ENCODE measurements at places on chromosomes 6 and 20. TPM values are rescaled to one million over a fixed set of nuclear protein-coding genes. Genes with fewer than 3 reads are reported as not detected.

- DNase-seq: no peak
These were observed 144.6 kb upstream of the RNF24 start for GRCh38 chr20:4159765-4160490.

HLA-A gene
- polyA plus RNA-seq: 737 TPM

DNA sequence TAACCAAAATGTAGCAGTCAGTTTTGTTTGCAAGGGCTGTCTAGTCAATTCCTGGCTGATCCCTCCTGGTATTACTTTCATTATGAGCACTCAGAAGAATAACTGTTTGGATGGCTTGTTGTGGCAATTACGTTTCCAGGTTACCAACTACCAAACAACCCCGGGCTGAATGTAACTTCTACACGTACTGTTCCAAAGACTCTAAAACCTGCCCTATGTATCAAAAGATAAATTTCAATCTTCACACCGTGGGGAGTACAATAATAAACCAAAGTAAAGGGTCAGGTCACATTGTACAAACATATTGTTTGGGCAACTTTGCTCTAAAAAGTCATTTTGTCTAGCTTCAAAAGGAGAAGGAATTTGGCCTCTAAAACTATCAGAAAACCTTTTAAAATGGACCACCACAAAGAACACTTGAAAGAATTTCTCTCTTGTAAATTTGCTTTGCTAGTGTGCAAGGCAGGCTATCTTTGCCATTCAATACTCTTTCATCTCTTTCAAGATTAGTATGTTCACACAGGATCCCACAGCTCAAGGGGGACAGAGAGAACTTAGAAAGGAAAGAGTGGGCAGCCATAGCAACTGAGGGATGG lies 27.6 kb downstream of the DCDC2 start:
- DNase-seq: no peak

- DNase-seq: no peak
These were observed 52.9 kb upstream of the SIRPG start for GRCh38 chr20:1710484-1710883.

DNA sequence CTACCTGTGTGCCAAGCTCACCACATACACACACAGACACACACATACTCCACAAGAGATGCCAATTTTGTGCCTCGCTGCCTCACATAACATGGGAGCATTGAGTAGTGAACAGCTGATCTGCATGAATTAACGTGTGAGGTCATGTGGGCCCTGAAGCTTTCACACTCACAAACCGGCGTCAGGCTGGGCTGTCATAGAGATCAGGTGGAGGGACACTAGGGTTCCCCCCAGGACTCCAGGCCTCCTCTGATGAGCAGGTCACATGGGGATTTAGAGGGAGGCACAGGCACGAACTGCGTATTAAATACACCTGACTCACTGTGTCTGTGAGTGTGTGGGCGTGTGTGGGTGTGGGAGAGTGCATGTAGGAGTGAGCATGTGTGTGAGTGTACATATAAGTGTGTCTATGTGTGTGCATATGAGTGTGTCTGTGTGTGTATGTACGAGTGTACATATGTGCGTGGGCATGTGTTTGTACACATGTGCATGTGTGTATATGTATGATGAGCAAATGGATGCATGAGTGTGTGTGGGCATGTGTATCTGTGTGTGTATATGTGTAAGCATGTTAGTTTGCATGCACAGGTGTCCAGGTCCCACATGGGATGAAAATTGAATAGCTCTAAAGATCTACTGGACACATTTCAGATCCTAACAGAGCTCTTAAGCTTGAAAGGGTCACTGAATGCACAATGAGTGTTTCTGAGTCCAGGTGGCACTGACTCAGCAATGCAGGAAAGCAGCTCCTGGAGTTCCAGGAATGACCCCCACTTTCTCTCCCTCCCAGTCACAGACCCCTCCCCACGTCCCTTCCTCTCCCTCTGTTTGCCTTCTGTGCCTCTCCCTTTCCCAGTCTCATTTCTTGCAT lies 336.6 kb downstream of the PREX1 start:
- no peak for DNase-seq

GGTLC1 gene
- polyA plus RNA-seq: not detected

DNA sequence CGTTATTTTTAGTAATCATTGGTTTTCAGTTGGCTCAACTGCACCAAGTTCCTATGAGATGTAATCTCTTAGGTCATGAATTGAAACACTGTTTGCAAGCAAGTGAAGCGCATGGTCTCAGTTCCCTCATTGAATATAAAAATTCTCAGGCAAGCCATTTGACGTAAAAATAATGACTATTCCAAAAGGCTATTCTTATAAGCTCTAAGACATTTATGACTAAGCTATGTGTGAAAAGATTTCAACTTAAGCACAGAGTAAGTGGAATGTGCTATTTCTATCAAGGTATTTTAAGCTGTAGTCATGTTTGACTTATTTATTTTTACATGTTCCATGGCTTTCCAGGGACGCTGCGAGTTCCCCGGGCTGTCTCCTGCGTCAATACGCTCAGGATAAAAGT lies 248.5 kb downstream of the THBS2 start:
- no peak for DNase-seq

NKX2-2 gene
- not detected for polyA plus RNA-seq

- no peak for DNase-seq
These were observed 225.9 kb downstream of the NKAIN2 start for GRCh38 chr6:124029567-124029966.

HAO1 gene
- not detected for polyA plus RNA-seq

- DNase-seq: no peak
These were observed 38.7 kb downstream of the SLC35D3 start for GRCh38 chr6:136960781-136961180.

SNRPB2 gene
- polyA plus RNA-seq: 28.1 TPM

TDRD6 gene
- polyA plus RNA-seq: not detected

DNA sequence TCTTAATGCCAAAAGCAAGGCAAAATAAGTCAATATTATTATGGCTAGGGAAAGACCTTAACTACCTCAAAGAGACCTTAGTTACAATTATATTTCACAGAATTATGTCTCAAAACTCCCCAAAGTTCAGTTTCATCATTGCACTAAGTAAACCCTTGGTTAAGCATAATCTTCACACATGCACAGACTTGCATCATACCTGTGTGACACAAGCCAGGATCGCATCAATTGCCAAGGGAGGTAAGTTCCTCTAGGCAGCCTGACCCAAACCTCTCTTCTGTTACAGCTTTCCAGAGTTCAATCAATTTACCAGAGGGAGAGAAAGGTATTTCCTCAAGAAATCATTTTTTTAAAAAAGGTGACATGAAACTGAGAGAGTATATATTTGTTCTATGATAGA lies 31.9 kb upstream of the PRSS35 start:
- no peak for DNase-seq

SYCP2 gene
- 1.2 TPM for polyA plus RNA-seq

GRCh38 chr6:92428448-92428847 lies 990.9 kb downstream of the EPHA7 start:
- no peak for DNase-seq

NRN1 gene
- 1.0 TPM for polyA plus RNA-seq

KIF13A gene
- 47.9 TPM for polyA plus RNA-seq

GRCh38 chr6:101435038-101435437 lies 41.5 kb downstream of the GRIK2 start:
- no peak for DNase-seq

GRCh38 chr6:5557506-5557905 lies 296.2 kb downstream of the FARS2 start:
- no peak for DNase-seq

IYD gene
- polyA plus RNA-seq: not detected

FAXC gene
- 3.8 TPM for polyA plus RNA-seq

GRCh38 chr6:39389484-39389767 lies 66.9 kb upstream of the KCNK16 start:
- DNase-seq: no peak
